Fibroblast of pulmonary artery (primary cell): ENCODE measurements at places on chromosomes 2 and 18.

DNA sequence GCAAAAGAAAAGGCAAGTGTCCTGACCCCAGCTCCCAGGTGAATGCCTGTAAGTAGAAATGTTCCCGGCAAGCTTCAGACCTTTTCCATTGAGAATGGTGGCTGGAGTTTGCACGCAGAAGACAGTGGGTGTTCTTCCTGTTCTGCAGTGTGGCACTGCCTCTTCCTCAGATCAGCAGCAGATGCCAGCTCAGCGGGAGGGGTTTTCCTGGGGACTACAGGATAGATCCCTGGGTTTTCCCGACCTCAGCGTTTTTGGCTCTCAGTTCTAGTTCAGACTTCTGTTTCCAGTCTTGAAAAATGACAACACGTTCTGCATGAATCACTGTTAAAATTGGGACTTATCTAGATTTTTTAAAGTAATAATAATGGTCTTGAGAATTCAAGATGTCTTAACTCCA, 39.2 kb downstream of the GRHL1 start:
- DNase-seq: no peak

DNA sequence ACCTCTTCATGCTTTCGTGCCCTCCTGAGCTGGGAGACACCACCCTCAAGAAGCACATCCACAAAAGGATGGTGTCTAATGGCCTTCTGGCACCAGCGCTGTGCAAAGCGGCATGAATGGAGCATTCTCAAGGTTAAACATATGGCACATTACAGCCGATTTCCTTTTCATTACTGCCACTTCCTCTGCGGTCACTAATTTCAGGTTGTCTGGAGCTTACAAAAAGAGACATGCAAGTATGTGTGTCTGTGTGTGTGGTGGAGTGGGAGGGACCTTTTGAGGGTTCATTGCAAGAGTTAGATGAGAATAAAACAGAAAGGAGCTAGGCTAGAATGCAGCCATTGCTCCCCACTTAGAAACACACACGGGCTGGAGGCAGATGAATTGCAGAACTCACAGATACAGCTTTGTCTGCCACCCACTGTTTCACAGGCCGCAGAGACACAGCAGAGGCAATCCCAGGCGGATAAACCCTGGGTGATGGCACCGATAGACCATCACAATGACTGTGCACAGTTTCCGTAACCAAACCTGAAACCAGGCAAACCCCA, 76.0 kb downstream of the TGIF1 start:
- no peak for DNase-seq

DNA sequence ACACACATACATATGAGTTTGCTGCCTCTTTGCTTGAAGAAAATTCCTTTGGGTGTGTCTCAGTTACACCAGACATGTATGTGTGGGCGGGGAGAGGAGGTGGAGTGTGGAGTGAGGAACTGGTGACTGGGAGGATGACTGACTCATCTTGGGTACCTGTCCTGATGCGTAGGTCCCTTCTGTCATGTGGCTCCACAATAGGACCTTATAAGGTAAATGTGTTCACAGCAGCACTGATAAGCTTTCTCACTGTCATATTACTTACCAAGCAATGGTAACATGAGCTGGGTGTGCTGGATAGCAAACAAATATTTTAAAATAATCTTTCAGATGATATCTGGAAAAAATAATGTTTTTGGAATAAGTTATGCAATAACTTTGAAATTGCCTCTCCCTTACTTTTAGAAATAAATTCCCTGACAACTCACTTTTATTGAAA, 45.1 kb downstream of the SLC9A2 start:
- DNase-seq: peak; percentile 21

GRCh38 chr2:43133336-43133707, 93.1 kb downstream of the ZFP36L2 start:
- DNase-seq: no peak

DNA sequence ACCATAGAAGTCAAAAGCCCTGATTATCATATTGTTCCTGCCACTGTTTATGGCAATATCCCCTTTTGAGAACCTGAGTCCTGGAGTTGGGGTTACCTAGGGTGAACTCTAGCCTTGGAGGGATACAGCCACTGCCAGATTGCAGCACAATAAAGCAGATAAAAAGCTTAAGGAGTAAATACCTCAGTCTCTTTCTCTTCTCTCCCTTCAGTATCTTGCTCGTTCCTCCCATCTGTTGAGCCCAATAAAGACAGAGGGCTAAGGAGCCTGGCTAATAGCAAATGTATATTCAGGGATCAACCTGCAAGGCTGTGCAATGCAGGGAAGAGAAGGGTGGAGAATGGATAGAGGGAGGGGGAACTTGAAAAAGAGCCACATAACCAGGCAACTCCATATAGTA, 8.0 kb upstream of the DPP4 start:
- DNase-seq: no peak

GRCh38 chr2:85925216-85925671, 36.5 kb upstream of the ST3GAL5 start:
- DNase-seq: no peak

- DNase-seq: peak; percentile 29
Measured at GRCh38 chr2:118095610-118096009, 7.3 kb downstream of the INSIG2 start.

GRCh38 chr2:46939626-46940359, 24.2 kb upstream of the MCFD2 start:
- no peak for DNase-seq

DNA sequence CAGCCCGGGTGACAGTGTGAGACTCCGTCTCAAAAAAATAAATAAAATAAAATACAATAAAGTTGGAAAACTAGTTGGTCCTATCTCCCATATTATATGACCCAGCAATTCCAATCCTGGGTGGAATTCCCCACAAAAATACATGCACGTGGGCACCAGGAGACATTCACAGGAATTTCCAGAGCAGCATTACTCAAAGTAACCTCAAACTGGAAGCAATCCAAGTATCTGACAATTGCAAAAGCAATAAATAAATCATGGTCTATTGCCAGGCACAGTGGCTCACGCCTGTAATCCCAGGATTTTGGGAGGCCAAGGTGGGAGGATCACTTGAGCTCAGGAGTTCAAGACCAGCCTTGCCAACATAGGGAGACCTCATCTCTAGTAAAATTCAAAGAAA, 101.2 kb upstream of the MAP4K4 start:
- peak; percentile 41 for DNase-seq

GRCh38 chr2:170484552-170484951, 230.6 kb upstream of the SP5 start:
- DNase-seq: no peak

DNA sequence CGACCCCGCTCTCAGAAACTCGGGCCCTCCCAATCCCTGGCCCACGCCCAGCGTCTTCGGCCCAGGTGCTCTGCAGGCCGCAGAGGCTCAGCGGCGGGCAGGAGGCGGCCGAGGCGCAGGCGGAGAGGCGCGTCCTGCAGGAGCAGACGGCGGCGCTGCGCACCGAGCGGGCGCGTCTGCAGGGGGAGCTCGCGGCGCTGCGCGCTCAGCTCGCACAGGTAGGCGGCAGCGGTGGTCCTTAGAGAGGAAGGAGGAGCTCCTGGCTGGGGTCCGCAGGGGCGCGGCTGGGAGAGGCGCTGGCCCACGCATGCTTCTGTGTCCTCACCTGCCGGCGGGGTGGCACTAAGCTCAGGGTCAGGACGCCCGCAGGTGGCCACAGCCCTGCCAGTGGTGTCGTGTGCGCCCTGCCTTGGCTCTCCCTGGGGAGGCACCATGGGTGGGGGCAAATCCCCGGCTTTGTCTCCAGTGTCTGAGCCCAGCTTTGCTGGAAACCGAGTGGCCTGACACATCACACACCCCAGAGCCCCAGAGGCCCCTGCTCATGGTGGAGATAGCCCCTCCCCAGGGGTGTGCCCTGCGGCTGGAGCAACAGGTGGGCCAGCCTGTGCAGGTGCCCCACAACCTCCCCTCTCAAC, 14.9 kb upstream of the SNED1 start:
- DNase-seq: peak; percentile 54

DNA sequence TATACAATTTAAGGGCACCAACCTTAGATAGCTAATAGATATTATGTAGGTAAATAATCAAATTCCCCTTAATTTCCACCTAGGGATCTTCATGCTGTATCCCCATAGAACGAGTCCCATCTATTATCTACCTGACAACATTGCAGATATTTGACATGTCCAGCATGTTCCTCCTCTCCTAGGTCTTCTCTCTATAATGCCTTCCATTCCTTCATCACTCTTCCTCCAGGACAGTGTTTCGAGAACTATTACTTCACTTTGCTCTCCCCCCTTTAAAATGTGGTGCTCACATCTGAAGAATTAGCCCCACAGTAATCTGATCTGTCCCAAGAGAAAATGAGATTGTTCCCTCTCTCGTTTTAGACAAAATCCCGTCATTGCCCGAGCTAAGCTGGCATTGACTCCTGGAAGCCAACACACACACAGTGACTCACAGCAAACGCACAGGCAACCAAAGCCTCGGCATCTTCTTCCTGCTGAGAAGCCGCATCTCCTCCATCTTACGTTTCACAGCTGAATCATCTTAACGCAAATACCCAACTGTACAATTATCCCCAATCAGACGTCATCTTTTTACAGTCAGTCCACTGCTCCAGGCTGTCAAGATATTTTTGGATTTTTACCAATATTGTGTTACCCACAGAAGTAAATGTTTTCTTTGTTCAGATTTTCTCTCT, 162.9 kb upstream of the AGAP1 start:
- peak; percentile 57 for DNase-seq

DNA sequence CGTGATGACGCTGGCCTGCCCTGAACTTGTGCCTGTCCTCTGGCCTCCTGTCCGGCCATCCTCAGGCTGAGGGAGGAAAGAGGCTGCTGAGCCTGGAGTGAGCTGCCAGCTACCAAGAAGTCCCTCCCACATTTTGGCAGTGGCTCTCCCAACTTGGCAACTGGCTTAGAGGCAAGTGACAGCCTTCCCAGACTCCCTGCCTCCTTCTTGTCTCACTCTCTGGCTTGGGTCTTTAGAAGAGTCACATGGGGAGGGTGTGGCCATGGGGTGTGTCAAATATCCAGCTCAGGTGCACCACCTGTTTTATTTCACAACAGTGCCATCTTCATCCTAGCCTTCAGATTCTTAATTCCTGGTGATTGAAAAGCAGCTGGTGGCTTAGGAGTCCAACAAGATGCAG, 222.9 kb downstream of the PRKCE start:
- no peak for DNase-seq

DNA sequence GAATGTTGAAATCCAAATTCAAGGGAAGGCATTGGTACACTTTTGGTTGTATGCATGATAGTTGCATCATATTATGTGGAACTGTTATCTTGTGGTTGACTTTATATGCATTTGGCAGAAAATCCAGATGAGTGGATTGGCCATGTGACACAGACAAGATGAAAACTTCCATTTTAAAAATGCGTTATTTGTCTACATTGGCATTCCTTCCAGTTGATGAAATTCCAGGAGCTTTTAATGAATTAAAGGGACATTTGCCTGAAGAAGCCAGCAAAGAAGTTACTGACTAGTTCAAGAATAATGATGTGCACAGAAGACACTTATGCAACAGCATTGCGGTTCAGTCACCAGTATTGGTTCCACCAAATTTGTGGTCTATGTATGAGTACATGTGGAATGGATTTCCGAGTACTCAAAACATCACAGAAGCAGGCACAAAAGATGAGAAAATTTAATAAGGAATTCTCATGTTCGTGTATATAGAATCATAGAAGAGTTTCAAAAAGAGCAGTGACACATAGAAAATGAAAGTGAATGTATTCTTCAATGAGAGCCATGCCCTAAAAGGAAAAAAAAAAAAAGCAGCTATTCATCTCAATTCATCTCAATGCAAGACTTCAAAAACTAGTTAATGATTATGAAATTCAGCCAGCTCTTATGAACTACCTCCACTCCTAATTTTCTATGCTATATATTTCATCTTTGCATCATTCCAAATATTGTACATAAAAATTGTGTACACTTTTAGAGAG, 232.1 kb downstream of the RBM43 start:
- DNase-seq: peak; percentile 89

DNA sequence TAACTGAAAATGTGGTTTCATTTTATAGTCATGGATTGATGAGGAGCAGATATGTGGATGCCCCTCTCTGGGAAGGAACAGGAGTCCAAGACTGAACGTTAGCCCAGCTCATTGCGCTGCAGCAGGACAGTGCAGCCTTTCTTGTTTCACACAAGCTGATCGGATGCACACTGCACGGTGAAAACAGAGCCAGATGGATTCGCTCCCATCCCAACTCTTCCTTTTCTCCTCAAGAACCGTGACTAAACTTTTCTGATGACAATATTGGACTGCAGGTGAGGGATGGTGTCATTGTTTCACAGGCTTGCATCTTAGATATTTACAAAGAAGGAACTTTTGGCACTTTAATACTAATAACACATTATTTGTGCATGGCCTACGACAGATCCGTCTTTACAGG, 33.8 kb upstream of the COPS8 start:
- no peak for DNase-seq

GRCh38 chr2:58680755-58681310, 439.7 kb upstream of the FANCL start:
- DNase-seq: peak; percentile 0

- no peak for DNase-seq
Measured at GRCh38 chr2:120669971-120670370, 65.7 kb upstream of the GLI2 start.

- DNase-seq: no peak
Measured at GRCh38 chr2:96354492-96354891, 18.9 kb downstream of the NCAPH start.

GRCh38 chr2:210956101-210956500, 399.7 kb downstream of the CPS1 start:
- DNase-seq: peak; percentile 13
